ENCODE measurements at places on chromosomes 5 and 9.

GRCh38 chr5:40364441-40364840 lies 315.3 kb upstream of the PTGER4 start:
- DNase-seq: no peak

- DNase-seq: no peak
Observed at GRCh38 chr5:75046366-75047142, 5.8 kb downstream of the GCNT4 start.

DNA sequence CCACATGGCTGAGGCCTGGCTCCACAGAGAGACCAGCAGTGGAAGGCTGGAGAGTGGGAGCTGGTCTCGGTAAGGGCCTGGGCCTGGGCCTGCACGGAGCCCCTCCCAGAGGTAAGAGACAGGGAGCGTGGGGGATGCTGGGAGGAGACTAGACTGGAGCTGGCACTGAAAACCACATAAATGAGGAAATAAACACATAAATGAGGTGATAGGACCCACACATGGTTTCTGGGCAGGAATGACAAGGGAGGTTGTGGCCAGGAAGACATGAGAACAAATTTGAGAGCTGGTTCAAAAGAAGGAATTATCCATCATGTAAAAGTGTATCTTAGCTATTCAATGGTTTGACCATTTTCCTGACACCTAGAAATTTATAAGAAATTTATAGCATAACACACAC lies 451.7 kb upstream of the DAP start:
- DNase-seq: no peak

GRCh38 chr5:164721656-164722055 lies 1216.2 kb downstream of the MAT2B start:
- no peak for DNase-seq

DNA sequence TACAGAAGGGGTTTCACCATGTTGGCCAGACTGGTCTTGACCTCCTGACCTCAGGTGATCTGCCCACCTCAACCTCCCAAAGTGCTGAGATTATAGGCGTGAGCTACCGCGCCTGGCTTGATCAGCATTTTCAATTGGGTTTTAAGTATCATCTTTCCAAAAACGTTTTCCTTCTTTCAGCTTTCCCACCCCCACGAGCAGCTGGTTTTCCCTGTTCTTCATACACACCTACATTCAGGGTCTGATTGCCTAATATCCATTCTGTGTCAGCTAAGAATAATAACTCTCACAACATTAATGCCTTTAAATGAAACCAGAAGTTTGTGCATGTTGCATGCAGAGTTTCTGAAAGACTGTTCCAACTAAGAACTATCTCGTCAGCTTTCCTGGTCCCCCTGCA lies 38.3 kb downstream of the RFK start:
- DNase-seq: no peak

DNA sequence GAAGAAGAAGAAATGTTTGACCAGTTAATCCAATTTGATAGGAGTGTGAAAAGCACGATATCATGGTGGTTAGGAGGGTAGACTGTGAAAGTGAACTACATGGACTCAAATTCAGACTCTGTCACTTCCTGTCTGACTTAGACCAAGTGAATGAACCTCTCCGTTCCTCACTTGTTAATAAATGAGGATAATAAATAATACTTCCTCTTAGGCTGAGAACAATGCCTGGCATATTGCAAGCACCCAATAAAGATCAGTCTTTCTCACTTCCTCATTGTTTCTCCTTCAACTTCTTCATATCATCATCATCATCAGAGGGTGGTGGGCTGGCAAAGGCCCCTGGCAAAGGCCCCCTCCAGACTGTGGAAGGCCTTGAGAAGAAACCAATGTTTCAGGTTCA lies 148.7 kb downstream of the CDK5RAP2 start:
- DNase-seq: no peak

DNA sequence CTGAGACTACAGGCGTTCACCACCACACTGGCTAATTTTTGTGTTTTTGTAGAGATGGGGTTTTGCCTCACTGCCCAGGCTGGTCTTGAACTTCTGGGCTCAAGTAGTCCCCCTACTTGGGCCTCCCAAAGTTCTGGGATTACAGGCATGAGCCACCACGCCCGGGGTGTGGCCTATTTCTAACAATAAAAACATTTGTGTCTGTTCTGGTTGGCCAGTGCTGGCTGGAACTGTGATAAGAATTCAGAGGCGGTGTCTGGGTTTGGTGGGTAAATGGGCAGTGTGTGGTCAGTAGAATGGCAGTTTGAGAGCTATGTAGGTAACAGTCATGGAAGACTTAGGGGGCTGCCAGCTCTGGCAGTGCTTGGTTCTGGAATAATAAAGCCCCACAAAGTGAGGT lies 46.9 kb upstream of the SYNPO start:
- peak; percentile 40 for DNase-seq

GRCh38 chr5:58987193-58987592 lies 404.3 kb downstream of the RAB3C start:
- no peak for DNase-seq

DNA sequence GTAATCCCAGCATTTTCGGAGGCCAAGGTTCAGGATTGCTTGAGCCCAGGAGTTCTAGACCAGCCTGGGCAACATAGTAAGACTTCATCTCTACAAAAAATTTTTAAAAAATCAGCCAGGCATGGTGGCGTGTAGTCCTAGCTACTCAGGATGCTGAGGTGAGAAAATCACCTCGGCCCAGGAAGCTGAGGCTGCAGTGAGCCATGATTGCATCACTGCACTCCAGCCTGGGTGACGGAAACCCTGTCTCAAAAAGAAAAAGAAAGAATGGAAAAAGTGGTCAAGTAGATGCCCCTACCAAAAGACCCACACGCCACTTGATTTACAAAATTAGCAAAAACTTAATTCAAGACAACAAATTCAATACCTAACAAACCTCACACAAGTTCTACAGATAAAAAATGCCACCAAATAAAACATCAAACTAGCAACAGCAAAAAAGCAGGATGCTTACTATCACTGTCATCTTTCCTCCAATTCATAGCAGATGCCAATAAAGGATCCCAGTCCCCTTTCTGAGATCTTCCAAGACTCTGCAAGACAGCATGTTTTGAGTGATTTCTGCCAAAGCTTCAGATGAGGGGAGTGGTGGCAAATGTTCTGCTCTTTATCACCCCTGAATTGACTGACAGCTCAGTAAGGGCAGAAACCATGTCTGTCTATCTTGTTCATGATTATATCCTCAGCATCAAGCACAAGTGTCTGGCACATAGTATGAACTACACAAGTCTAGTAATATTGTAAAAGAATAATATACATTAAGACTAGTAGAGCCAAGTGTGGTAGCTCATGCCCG lies 34.2 kb upstream of the TESK1 start:
- DNase-seq: no peak
